A549 (cell line): ENCODE measurements at places on chromosomes 6 and 20.

- no peak for DNase-seq
Measured at GRCh38 chr6:71179249-71179885, 109.2 kb upstream of the OGFRL1 start.

DNA sequence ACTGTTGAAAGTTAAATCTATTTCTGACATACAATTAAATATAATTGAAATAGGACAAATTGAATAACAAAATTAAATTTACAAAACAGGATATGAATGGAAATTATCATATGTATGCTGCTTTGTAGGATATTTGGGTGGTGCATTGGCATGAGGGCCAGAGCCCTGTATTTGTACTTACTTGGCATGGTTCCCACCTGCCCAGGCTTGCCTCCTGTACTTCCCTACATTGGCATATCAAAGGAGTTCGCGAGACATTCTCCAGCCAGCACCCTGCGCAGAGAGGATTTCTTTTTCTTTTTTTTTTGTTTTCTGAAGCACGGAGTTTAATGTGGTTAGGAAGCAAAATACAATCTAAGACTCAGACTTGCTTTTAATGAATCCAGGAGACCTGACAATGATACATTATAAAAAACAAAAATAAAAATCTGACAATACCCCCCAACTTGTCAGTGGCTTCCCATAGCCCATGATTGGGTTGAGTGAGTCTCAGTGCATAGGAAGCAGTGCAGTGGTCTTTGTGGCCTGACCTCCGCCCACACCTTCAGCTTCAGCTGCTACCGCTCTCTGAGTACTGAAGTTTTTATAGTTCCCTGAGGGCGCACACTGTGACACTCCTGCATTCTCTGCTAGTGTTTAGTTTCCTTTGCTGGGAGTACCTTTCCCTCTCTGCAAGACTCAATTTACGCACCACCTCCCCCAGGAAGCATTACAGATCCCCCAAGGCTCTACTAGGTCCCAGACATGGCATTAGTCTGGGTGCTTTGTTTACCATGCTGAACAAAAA is 440.8 kb downstream of the UTRN start:
- no peak for DNase-seq

GRCh38 chr6:6178795-6179194 is 141.7 kb downstream of the F13A1 start:
- no peak for DNase-seq

- DNase-seq, result no peak
Measured at GRCh38 chr6:42201382-42201781, 6.6 kb upstream of the GUCA1B start.

DNA sequence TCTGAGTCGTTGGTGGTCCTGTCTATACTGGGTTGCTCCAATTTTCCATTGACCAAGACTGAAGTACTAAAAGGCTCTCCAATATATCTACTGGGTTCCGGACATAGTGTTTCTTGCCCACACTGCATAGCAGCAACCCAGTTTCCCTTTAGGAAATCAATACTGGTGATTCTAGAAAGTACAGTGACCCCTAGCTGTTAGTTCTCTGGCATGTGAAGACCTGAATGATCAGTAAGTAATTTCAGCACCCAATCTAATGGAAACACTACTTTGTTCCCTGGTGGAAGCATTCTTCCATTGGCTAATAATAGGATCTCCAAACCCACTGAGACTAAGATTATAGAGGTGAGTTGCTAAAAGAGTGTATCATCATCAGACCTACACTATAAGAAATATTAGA is 40.8 kb upstream of the STMND1 start:
- no peak for DNase-seq

- peak; percentile 86 for DNase-seq
Measured at GRCh38 chr6:17706580-17707370, at the start of gene NUP153. Gene NUP153, minus strand, starts transcription at chr6:17706925. Its CDS starts 538 bp downstream, at chr6:17706387.

GRCh38 chr6:161242779-161243693 is 30.8 kb downstream of the AGPAT4 start:
- no peak for DNase-seq
